ENCODE measurements at places on chromosomes 16 and 17.

DNA sequence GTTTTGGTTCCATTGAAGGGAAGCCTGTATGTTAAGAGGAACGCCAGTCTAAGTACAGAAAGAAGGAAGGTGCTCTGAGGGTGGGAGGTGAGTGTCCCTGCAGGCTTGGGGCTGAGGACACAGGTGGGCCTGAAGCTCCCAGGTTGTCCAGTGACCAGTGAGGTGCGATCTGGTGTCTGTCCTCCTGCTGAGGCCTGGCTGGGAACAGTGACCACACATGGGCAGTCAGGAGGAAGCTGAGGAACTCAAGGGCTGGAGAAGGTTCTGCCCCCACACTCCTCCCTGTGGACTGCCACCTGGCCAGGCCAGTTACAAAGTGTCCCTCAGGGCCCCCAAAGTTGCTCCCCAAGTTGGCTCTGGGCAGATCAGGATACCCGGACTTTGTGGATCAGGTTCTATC is 102.1 kb downstream of the N4BP1 start:
- DNase-seq = no peak

GRCh38 chr17:40287494-40288369 is at the start of gene CDC6:
TSS of gene CDC6 (plus strand) at chr17:40287879. CDS start at chr17:40289421, 1,542 bp downstream.
- DNase-seq = peak; percentile 100

DNA sequence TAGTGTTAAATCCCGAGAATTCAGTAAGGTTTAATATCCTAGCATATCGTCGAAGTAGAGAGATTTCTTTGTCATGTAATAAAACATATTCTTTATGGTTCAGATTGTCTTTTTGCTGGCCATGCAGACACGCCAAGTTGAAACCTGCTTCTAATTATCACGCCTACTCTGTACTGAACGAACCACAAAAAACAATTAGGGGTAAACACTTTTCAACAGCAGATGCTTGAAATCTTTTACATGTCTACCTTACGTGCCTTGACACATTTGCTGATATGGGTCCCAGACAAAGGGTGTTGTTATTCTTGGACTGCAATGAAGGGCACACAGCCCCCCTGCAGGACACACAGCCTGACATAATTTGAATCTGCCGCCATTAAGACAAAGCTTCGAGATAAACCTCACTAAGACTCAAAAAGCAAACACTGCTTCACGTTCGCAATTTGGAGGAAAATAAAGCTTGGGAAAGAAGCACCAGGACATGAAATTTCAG is 13.3 kb downstream of the WIPI1 start:
- peak; percentile 9 for DNase-seq

DNA sequence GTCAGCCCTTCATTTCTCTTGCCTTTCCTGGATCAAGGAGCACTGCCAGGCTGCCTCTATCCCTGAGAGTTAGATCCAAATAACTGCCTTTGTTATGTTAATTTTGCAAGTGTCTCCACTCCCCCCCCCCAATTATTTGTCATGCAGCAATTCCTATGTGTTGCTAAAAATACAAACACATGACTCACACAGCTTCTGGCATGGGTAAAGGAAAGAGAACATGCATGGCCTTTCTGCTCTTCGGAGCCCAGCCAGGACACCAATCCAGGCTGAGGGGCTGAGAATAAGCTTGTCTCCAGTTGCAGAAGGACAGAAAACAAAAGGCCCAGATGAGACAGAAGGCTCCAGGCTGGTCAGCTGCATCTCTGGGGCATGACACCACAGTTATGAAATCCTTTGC is 148.0 kb upstream of the TNRC6C start:
- no peak for DNase-seq

DNA sequence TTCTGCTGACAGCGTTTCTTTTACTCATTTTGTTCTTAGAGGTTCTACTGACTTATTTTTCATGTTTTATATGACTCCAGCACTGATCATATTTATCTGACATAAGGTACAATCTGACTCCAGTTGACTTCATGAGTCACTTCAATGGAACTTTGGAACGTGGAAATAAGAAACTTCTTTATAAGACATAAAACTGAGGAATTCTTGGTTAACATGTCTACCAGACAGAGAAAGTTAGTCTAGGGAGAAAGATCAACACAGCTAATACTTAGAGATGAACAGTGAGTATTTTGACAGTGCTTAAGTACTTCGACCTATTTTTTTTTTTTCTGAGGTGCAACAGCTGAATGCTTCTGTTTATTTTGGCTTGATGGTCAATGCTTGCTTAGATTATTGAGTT is 679.5 kb downstream of the KCNJ2 start:
- DNase-seq = no peak

DNA sequence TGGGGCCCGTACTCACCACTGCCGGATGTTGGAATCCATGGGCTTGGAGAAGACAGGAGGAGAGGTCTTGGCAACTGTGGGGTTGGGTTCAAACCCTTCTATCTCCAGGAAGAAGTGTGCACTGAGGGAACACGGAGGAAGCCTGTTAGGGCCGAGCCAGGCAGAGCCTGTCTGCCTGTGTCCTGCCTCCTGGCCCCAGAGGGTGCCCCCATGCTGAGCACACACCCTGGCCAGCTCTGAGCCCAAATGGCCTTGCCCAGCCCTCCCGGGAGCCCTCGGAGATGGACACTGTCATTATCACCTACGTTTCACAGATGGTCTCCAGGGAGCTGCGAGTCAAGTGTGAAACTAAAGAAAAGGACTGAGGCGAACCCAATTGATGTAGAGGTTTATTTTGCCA is 12.5 kb downstream of the TRPV3 start:
- no peak for DNase-seq

GRCh38 chr17:39782481-39782880 is 44.7 kb downstream of the GRB7 start:
- DNase-seq = no peak

GRCh38 chr17:76131692-76132573 is 9.1 kb downstream of the FOXJ1 start:
- no peak for DNase-seq

- peak; percentile 87 for DNase-seq
These were observed 79.3 kb downstream of the VMP1 start for GRCh38 chr17:59786536-59787319.

DNA sequence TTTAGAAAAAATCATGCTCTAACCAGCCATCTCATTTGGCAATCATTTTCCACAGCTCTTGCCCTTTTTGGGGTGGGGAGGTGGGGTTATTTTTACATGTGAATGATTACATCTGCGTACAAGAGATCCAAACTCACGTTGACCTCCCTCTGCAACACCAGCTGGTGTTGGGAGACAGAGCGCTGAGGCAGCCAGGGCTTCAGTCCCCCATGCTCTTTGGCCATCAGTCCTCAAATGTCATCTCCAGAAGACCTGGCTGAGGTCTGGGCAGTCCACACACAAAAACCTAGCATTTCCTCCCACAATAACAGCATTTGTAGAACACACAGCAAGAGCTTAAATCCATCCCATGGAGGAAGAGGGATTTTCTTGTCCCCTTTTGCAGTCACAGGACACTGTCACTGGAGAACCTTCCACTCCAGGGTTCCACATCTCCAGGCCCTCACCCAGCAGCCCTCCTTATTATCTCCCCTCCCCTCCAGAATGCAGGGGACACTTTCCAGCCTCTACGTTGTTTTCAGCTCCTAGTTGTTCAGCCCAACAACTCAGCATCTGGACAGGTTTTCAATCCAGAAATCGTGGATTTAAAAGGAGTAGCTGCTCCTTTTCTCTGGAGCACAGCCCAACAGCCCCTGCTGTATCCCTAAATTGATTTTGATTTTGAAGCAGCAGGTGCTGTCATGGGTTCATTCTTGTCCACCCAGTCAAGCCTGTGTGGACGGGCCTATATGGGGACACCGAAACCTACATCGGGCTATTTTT is 21.1 kb downstream of the MEOX1 start:
- DNase-seq = no peak

DNA sequence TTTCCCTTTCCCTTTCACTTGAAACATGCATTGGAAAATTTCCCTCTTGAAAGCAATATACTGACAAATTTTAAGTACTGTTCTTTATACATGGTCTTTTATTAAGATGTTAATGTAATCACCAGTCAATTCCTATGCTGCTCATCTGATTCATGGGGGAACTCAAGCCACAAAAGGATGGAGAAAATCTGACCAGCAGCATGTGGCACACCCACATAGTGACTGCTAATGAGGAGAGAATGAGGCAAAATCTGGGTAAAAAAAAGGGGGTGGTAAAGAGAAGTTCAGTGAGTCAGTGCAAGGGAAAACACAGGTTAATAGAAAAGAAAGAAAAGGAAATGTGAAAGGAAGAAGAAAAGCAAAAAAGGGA is 11.3 kb downstream of the RFFL start:
- no peak for DNase-seq

- no peak for DNase-seq
These were observed 27.1 kb downstream of the OGFOD1 start for GRCh38 chr16:56478281-56479049.

DNA sequence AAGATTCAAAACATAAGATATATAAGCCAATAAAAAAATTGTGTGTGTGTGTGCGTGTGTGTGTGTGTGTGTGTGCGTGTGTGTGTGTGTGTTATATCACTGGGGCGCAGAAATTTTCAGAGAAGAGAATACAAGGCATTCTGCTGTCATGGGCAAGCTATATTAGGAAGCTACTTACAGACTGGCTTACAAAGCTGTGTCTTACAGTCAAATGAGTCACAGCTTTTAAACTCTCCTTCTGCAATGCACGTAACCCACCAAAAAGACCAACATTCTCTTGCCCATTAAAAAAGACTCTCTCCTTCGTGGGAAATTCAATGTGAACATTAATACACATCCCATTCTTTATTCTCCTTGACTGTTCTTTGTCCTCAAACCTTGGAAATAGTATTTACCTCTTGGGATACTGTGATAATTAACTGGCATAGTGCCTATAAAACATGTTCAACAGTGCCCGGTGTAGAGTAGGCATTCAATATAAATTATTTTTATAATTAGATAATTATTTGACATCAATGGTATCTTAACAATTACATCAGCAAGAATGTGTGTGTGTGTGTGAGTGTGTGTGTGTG is 860.4 kb upstream of the SOX9 start:
- DNase-seq = no peak

DNA sequence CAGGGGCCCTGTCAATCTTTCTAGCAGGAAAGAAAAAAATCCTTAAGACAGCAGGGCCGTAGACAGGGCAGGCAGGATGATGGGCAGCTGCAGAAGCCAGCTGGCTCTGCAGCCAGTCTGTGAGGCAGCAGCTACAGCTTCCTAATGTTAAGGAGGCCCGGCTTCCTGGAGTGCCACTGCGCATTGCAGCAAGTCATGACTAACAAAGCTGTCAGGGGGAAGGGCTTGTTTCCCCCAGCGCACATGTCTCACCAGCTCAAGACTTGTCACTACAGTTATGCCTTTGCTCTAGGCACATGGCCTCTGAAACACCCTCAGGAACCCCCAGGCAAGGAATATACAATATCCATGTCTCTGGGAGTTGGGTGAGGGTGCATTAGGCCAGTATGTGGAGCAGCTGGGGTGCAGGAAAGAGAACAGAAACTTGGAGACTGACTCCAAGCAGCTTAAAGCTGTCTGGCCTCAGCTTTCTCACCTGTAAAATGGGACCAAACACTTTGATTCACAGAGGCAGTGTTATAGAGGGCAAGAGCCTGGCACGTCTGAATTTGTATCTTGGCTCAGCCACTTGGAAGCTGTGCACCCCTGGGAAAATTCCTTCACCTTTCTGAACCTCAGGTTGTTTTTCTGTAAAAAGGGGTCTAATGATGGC is 220.0 kb downstream of the HAPSTR1 start:
- no peak for DNase-seq

- no peak for DNase-seq
These were observed 168.9 kb upstream of the MAF start for GRCh38 chr16:79769270-79769927.

DNA sequence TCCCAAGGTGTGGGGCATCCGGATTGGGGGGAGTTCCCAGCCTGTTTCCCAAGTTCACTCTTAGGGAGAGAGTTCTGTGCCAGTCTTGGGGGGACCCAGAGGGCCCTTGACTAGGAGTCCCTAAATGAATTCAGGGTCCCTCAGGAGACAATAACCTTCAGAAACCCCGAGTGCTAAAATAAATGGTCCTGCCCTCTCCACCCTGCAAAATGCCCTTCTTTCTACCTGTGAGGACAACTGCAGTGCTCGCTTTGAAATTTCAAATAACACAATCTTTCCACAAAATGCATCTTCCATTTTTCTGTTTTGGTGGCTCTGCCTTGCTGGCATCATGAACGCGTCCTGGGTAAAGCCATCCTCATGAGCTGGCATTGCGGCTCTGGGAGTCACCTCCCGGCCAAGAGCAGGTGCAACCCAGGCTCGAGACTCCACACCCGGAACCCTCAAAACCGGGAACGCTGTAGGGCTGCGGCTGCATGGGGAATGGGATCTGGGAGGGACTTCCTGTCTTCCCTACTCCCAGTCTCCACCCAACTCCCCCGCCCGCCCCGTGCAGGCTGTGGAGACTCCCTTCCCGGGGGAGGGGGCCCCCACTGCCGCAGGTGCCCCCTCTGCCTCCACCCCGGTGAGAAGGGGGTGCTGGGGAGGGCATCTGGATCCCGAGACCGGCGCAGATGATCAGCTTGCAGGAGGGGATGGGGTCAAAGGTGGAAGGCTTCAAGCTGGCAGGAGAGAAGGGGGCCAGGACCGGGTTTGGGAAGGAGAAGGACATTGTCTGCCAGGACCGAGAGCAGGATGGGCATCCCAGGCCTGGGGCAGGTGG is at the start of gene ZNF205:
Gene ZNF205, plus strand, starts transcription at position 529 of the 823 bp plus-strand sequence. CDS start 845 bp downstream, outside the sequence.
- no peak for DNase-seq

GRCh38 chr17:11797803-11798202 is 199.5 kb downstream of the ZNF18 start:
- no peak for DNase-seq

DNA sequence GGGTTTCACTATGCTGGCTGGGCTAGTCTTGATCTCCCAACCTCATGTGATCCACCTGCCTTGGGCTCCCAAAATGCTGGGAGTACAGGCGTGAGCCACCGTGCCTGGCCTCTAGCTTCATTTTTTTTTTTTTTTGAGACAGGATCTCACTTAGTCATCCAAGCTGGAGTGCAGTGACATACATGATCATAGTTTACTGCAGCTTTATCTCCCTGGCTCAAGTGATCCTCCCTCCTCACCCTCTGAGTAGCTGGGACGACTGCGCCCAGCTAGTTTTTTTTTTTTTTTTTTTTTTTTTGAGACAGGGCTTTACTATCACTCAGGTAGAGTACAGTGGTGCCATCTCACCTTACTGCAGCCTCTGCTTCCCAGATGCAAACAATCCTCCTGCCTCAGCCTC is 9.7 kb downstream of the RPA1 start:
- DNase-seq = no peak

- DNase-seq = no peak
These were observed 26.2 kb downstream of the POLR3E start for GRCh38 chr16:22323173-22323958.

DNA sequence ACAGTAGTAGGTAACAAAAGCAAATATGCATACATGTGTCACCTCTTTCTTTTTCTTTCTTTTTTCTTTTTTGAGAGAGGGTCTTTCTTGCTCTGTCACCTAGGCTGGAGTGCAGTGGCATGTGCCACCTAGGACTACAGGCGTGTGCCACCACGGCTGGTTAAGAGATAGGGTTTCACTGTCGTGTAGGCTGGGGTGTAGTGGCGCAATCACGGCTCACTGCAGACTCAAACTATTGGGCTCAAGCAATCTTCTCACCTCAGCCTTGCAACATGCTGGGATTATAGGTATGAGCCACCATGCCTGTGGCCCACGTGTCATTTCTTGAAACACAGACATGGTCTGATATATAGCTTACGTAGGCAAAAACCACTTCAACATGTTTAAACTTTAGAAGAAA is 397.7 kb upstream of the PMFBP1 start:
- DNase-seq = no peak

All from activated effector memory CD4-positive, alpha-beta T cell treated with anti-CD3 and anti-CD28 coated beads, Interleukin-2, amount 50 U/mL, for 16 hours (primary cell).